ENCODE measurements at places on chromosomes 6 and 20.
A peak's percentile ranks its signal among the peaks of the same experiment; 100 is the strongest.

DNA sequence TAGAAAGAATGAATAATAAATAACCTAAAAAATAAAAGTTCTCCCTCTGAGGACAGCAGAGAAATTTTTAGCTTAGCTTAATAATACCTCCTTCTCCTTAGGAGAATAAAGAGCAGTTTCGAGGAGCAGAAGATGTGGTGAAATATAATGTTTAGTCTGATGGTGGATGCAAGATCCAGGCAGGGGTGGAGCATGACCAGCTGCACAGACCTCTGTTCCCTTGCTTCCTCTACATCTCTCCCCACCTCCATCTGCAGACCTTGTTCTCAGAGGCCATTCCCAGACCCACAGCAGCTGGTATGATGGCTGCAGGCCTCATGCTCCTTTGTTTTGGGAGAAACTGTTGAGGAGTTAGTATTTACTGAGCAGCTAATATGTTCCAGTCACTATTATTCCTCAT is 1.5 kb downstream of the BTN3A2 start:
- DNase-seq = peak; percentile 15

- no peak for DNase-seq
Measured at GRCh38 chr6:155510879-155511278, 55.2 kb upstream of the NOX3 start.

DNA sequence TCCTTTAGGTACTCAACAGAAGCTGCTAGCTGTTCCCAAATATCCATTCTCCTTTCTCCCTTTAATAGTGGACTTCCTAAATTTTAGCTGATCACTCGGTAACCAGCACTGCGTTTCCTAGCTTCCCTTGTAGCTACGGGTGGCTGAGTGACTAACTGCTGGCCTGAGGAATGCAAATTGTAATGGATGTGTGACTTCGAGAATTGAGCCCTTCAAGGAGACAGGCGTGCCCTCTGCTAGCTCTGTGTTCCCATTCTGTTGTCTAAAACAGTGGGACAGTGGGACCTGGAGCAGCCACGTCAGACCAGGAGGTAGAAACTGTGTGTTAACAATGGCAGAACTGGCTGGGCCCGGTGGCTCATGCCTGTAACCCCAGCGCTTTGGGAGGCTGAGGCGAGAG is 56.5 kb downstream of the SCML4 start:
- DNase-seq = no peak

DNA sequence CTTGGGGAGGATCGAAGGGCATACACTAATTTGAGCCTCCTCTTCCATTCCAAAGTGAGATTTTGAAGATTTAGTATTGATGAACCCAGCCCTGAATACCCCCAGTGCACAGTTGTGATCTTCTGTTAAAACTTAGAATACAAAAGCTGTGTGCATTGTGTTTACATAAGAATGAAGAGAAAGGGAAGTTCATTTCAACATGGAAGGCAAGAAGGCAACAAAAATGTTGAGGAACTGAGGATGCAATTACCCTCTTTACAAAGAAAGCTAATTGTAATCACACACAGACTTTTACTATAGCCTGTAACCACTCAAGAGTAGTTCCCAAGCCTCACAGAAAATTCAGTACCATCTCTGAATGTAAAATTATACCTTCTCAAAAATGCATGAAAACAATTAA is 49.3 kb downstream of the GFOD1 start:
- DNase-seq = no peak

DNA sequence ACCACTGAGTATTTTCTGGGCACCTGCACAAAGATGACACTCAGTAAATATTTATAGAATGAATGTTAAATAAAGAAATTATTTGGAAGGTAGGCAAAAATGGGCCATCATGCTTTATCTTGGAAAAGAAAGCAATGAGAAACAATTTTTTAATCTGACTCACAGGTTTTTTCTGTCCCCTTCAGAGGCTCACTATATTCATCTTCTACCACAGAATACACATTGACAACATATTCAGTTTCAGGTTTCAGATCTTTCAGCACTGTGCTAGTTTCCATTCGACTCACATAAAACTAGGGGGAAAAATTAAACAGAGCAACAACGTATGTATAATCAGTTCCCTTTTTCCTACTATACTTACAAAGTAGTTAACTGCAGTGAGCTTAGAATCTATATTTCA is 58.3 kb downstream of the COL12A1 start:
- no peak for DNase-seq

DNA sequence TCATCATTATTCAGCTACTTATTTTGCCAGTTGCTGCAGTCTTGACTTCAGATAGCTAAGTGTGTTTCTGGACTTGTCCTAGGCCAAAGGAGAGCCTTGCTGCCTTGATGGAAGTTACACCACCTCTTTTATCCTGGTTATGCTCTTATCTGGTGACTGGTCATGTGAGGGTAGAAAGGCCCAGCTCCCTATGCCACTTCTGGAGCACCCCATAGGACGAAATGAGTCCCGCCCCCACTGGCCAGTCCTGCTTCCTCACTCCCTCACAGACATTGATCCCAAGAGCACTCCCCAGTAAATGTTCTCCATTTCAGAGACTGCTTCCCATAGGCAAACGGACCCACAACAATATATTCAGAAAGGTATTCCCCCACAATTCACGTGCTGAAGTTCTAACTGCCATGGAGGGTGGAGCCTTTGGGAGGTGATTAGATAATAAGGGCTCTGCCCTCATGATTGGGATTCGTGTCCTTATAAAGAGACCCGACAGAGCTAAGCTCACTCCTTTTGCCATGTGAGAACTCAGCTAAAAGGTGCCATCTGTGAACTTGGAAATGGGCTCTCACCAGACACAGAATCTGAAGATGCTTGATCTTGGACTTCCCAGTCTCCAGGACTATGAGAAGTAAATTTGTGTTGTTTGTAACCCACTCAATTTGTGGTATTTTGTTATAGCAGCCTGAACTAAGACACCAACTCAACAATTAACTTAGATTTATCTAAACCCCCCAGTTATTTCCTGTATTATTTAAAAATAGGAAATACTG is 21.5 kb upstream of the ELOVL2 start:
- no peak for DNase-seq

DNA sequence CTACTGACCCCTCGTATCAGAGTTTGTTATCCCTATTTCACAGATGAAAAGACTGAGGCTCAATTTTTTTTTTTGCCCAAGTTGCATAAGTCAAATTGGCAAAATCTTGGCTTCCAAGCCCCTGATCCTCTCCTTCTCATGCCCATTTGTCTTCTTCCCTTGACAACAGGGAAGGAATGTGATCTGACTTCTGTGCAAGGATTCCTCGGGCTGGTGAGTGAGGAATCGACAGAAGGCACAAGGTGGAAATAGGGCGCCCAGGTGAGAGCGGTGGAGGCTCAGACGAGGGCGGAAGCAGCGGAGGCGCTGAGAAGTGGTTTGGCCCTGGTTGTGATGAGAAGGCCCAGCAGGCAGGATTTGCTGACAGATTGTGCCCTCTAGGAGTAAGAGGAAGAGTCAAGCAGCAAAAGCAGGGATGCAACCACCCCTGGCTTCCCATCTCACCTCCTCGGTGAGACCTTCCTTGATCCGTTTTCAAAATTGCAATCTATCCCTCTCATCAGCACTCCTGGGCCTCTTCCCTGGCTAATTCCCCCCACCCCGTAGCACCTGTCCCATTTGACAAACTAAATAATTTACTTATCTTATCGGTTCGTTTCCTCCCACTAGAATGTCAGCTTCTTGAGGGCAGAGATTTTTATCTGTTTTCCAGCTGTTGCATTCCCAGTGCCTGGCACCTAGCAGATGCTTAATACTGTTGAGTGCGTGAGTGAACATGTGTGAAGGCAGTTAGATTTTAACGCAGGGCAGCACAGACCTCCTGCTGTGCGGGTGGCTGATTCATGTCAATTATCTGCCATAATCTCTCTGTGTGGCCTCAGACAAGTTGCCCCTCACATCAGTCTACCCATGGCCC is 3.7 kb upstream of the SIRPA start:
- DNase-seq = no peak

GRCh38 chr6:138844192-138844591 is 48.3 kb downstream of the ECT2L start:
- no peak for DNase-seq

DNA sequence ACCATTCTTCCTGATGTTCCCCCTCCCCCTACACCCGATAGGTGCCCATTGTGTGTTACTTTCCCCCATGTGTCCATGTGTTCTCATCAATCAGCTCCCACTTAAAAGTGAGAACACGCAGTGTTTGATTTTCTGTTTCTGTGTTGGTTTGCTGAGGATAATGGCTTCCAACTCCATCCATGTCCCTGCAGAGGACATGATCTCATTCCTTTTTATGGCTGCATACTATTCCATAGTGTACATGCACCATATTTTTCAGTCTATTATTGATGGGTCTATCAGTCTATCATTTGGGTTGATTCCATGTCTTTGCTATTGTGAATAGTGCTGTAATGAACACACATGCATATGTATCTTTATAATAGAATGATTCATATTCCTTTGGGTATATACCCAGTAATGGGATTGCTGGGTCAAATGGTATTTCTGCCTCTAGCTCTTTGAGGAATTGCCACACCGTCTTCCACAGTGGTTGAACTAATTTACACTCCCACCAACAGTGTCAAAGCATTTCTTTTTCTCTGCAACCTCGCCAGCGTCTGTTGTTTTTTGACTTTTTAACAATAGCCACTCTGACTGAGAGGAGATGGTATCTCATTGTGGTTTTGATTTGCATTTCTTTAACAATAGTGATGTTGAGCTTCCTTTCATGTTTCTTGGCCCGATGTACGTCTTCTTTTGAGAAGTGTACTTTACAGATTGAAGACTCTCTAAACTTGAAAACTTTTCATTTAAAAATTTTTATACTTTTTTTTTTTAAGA is 41.0 kb upstream of the GCNT2 start:
- no peak for DNase-seq

DNA sequence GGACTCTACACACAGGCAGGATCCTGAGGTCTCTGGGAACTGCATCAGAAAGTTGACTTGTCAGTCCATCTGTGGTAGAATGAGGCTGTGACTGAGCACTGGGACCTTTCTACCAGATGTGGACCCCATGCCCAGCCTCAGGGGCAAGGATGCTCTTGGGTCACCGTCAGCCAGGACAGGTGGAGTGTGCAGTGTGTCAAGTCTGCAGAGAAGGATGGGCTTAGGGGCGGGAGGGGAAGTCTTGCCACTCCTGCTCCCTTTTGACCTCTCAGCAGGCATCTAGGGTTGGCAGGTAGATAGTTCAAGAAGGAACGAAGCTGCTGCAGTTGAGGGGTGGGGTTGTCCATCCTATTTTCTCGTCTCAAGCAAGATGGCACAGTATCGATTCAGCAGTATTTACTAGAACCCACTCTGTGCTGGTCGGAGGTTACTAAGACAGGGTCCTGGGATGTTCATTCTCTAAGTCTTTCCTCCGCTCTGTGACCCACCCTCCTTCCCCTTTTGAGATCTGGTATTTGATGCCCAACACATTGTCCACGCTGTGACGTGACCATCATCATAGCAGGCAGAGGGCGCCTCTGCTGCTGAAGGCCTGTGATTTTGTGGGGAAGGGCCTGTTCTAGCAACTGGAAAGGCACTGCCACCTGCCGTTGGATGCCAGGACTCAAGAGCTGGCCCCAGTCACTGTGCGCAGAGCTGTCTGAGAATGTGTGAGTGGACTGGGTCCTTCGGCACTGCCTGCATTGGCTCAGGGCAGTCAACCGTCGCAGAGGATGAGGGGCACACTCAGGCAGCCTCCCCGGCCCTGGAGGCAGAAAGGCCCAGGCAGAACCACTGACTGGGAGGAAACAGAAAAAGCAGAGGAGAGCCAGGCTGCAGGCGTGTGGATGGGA is 23.2 kb downstream of the RBCK1 start:
- peak; percentile 78 for DNase-seq

DNA sequence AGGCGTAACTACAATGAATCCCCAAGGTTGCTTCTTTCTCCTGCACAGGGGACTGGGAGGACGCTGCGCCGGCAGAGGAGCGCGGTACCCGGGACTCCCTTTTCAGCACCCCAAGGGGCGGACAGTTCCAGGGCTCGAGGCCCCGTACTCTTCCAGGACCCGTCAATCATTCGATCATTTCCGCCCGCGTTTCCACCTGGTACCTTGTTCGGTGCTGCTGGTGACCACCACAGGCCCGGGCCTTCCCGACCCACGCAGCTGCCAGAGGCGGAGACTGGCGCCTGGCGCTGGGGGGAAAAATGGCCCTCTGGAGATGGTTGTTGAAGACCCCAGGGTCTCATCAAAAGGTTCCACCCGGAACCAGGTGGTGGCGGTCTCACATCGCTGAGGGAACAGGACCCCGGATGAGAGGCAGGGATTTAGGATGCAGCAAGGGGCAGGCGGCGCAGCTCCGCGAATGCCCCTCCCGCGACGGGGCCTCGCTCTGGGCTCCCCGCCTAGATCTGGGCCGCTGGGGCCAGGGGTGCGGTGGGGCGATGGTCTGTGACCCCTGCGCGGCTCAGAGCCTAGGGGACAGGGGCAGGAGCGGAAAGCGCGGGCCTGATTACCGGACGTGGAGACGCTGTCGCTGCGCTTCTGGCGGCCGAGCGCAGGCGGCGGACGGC is 744 bp downstream of the VSX1 start:
- DNase-seq = no peak

DNA sequence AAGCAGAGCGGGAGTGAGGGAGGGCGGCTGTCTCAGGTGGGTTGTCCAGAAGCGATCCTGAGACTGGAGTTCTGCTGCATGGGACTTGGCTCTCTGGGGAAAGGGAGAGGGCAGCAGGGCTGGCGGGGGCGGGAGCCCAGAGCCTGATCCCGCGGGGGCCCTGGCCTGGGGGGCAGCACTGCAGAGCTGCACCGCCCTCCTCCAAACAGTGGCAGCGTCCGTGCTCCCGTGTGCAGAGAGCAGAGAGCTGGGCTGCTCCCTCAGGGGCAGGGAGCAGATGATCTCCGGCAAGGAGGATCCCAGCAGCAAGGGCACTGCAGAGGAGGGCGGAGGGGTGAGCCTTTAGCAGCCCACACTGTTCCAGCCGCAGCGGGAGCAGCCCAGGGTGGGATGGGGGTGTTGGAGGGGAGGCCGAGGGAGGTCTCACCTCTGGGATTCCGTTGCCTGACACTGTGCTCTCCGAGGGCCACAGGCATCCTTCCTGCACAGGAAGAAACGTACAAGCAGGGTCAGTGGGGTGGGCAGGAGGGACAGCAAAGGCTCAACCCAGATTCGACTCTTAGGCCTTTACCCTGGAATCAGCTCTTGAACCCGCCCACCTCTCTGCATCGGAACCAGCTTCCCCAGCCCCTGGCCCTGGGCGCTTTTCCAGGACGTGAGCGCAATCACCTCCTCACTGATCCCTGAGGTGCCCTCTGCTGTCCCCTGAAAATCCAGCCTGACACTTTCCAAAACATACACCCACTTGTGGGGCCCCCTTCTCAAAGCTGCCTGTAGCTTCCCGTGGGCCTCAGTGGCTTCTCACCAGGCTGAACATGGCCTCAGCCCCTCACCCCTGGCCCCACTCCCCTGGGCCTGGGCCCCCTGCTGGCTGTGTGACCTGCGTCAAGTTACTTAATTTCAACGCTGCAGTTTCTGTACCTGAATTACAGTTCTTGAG is 32.6 kb upstream of the ZBP1 start:
- DNase-seq = no peak

DNA sequence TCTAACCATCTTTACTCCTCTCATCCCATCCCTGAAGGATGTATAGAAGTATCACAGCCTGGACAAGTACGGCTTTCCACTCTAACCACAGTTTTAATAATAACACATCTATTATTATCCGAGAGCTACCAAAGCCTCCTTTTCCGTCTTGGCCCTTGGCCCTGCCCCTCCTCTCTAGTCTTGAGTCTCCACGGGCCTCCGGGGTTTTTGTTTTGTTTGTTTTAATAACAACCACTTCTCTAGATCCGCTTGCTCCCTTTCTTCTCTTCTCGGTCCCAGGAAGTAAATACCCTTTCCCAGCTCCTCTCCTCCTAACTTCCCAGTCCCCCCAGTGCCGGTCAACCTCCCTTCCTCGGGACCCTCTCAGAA is 661 bp downstream of the LCA5 start:
- no peak for DNase-seq
